ENCODE measurements at places on chromosomes 12 and 14.

DNA sequence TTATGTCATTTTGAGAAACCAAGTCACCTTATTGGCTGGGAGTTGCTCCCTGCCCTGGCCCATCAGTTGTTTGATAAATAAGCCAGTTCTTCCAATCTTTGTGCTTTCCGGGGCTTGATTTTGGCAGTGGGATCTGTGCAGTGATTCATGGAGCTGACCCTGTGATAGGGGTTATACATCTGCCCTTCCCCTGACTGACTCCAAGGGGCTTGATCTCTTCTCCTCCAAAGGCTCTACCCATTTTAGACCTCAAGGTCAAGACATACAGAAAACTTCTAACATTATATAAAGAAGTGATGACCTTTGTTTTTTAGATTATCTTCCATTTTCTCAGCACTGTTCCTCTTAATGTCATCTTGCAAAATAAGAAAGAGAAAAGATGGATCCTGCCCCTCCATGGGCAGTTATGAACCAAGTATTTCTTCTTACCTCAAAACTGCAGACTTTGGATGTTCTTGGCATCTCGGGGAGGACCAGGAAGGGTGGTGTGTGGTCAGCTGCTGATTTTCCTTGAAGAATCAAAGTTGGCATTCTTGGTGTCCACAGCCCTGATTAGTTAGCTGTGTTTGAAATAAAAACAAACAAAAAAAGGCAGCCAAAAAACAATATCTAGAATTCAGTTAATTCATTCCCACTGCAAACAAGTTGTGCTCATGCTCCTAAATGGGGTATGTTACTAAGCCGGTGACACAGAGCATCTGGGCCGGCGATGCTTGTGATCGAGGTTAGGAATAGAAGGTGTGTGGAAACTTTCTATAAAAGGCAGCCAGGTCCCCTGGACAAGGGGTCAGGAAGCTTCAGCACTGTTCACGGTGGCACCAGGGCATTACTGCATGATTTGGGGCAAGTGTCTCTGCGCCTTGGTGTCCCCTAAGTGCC lies 120.2 kb downstream of the SAMD4A start:
- DNase-seq = no peak

- DNase-seq = no peak
Measured at GRCh38 chr12:31583878-31584277, 7.1 kb downstream of the DENND5B start.

- DNase-seq = no peak
Measured at GRCh38 chr12:49936925-49937324, 13.6 kb upstream of the AQP2 start.

GRCh38 chr14:73191441-73191840 lies 45.9 kb upstream of the PAPLN start:
- no peak for DNase-seq

GRCh38 chr14:54922598-54922997 lies 20.0 kb upstream of the GCH1 start:
- no peak for DNase-seq

DNA sequence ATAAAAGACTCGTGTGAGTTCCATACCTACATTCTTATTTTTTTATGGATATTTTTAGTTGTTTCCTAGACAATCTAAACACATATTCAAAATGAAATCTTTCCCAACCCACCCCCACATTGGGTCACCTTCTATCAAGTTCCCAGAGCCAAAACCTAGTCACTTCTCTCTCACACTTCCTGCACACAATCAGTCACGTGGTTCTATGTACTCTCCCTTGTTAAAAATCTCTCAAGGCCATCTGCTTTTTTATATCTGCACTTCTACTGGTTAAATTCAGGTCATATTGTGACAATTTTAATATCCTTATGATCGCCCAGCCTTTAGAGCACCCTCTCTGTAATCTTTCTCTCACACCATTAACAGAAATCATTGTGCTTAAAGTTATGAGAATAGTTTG lies 175.0 kb upstream of the SYT10 start:
- DNase-seq = no peak

GRCh38 chr14:47790477-47790876 lies 115.1 kb upstream of the MDGA2 start:
- no peak for DNase-seq

GRCh38 chr12:27682534-27682933 lies 13.7 kb upstream of the REP15 start:
- peak; percentile 49 for DNase-seq

GRCh38 chr12:111441107-111441928 lies 35.6 kb downstream of the SH2B3 start:
- DNase-seq = no peak

- DNase-seq = no peak
Measured at GRCh38 chr14:60225265-60225664, 23.8 kb upstream of the PPM1A start.

GRCh38 chr14:33777681-33778080 lies 173.2 kb downstream of the EGLN3 start:
- DNase-seq = no peak

Measured in brain microvascular endothelial cell (primary cell).